ENCODE measurements at places on chromosomes 3 and 15. TPM values are rescaled to one million over a fixed set of nuclear protein-coding genes. Genes with fewer than 3 reads are reported as not detected.

LMLN gene
- total RNA-seq: 3.7 TPM

NECTIN3 gene
- total RNA-seq: 2.6 TPM

ERICH6 gene
- 0.48 TPM for total RNA-seq

SLC12A1 gene
- not detected for total RNA-seq

ROBO2 gene
- total RNA-seq: not detected

SLC22A13 gene
- 0.50 TPM for total RNA-seq

ITGB5 gene
- total RNA-seq: not detected

USP50 gene
- total RNA-seq: not detected

ANKRD63 gene
- 0.26 TPM for total RNA-seq

XYLB gene
- total RNA-seq: 3.4 TPM

EPB42 gene
- not detected for total RNA-seq

LSG1 gene
- total RNA-seq: 33.3 TPM

KIF23 gene
- 48.9 TPM for total RNA-seq

CLDN16 gene
- total RNA-seq: not detected

C3orf20 gene
- total RNA-seq: 0.12 TPM

SEMA6D gene
- not detected for total RNA-seq

P2RY13 gene
- total RNA-seq: not detected

SLCO3A1 gene
- 40.5 TPM for total RNA-seq

SCAANT1 gene
- not detected for total RNA-seq

C3orf22 gene
- total RNA-seq: not detected

ZNF660 gene
- not detected for total RNA-seq

CD96 gene
- 318 TPM for total RNA-seq

Measured in activated naive CD4-positive, alpha-beta T cell treated with anti-CD3 and anti-CD28 coated beads, Interleukin-2, amount 10 ng/mL, durations not matched to agents 5 hours and 36 hours (primary cell).